GM23248 (cell line): ENCODE measurements at places on chromosomes 4 and X. TPM values are rescaled to one million over a fixed set of nuclear protein-coding genes. Genes with fewer than 3 reads are reported as not detected.

DNA sequence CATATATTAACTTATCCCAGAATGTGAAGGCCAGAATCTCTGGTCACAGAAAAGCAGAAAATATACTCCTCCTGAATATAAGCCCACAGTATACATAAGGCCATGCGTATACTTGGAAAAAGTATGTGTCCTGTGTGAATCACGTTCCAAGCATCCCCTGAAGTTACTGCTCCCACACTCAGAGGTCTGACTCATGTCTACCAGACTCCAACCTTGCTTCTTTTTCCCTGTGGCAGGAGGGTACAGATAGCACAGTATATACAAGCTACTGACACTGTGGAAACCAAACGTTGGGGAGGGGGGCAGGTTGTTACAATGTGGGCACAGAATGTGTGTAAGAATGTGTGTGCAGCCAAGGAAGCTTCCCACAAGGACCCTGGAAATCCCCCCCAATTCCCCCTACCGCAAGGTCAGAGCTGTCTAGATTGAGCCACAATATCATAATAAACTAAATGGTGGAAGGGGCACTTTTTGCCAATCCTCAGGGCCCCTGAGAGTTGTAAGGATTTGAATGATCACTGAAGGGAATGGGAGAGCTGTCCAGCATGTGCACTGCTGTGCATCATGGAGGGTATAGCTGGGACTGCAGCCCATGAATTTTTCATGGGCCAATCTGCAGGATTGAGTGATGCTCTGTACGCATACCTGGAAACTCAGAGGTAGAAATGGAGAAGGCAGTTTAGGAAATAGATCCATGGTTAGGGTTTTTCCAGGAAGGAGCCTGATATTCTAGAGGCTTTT is 7.4 kb upstream of the RELL1 start:
- no peaks in the 10 kb centered on the region for H3K36me3 ChIP-seq
- DNase-seq: peak; percentile 96
- H3K4me1 ChIP-seq: peaks cover 12% of the 10 kb centered on the region
- peak overlapping the region; percentile 70 for H3K27ac ChIP-seq

CSN1S1 gene
- not detected in 2 replicates for total RNA-seq

KDR gene
- under 0.01 TPM in 1 of 2 replicates, not detected in the other for total RNA-seq

DNA sequence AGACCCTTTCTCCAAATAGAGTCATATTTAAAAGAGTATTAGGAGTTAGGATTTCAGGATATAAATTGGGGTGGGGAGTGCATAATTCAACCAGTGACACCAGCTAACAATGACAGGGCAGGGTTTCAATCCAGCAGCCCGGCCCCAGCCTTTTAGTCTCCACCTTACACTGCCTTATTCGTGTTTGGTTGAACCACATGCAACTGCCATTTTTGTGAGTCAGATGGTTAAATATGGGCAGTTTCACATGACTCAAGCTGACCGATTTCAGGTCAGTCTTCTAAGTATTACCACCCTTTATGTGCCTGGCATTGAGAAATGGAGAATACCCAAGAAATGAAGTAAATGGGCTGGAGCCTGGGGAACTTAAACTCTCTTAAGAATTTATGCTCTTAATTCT is 102.8 kb downstream of the STOX2 start:
- no peaks in the 10 kb centered on the region for H3K27me3 ChIP-seq
- no peak overlapping the region for H3K4me3 ChIP-seq
- peak; percentile 5 for DNase-seq
- H3K27ac ChIP-seq: no peak overlapping the region
- no peaks in the 10 kb centered on the region for H3K36me3 ChIP-seq
- H3K4me1 ChIP-seq: no peaks in the 10 kb centered on the region
